Astrocyte (in vitro differentiated cells and primary cell): ENCODE measurements at places on chromosomes 16 and 17.

DNA sequence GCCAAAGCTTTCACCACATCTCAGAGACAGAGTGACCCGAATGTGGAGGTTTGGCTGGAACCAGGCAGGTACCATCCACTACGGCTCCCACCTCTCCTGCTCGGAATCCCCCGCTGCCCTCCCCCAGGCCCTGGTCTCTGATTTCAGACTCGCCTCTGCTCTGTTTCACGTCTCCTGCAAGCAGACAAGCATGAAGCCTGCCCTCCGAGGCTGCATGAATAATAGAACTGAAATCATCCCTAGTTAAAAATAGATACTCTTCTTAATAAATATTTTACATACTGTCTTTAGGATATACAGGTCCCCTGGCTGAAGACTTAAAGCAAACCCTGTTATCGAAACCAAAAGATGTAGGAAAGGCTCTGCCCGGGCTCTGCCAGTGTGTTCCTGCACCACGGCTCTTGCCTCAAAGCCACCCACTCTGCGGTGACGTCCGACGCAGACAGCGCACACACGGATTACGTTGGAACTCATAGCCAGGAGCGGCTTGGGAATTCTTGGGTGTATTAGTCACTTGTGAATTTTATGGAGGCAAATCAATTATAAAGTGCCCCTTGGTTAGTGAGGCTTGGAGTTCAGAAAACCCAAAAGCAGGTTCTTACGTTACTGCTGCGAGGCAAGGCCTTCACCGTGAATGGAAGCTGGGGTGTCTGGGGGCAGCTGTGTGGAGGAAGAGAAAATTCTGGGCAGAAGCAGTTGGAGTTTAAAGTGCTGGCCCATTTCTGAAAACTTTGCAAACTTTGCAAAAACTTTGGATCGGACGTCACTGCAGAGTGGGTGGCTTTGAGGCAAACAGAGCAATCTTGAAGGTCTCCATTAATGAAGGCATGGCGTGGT is 25.6 kb upstream of the NPTX1 start:
- H3K4me3 ChIP-seq = no peak overlapping the region
- H3K27me3 ChIP-seq = peaks cover 2% of the 10 kb centered on the region
- H3K27ac ChIP-seq = peak overlapping the region; percentile 28
- peak; percentile 92 for DNase-seq
- peaks cover 35% of the 10 kb centered on the region for H3K4me1 ChIP-seq

- peaks cover 4% of the 10 kb centered on the region for H3K27me3 ChIP-seq
- H3K36me3 ChIP-seq = no peaks in the 10 kb centered on the region
Measured at GRCh38 chr16:65745201-65745708, 621.2 kb upstream of the CDH5 start.

DNA sequence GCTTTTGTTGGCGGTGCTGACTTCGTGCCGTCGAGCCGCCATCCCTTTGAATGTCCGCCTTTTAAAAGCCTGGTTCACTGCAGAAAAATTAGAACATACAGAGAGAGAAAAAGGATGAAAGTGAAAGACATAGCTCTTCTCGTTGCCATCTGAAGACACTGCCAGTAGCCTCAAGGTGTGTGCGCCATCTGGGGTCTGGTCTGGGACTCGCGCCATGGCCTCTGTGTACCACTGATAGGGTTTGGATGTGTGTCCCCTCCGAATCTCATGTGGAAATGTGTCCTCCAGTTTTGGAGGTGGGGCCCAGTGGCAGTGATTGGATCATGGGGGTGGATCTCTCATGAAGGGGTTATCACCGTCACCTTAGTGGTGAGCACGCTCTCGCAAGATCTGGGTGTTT is 15.5 kb downstream of the GSE1 start:
- H3K27me3 ChIP-seq = no peaks in the 10 kb centered on the region
- H3K27ac ChIP-seq = no peak overlapping the region
- H3K36me3 ChIP-seq = no peaks in the 10 kb centered on the region
- H3K4me3 ChIP-seq = no peak overlapping the region

DNA sequence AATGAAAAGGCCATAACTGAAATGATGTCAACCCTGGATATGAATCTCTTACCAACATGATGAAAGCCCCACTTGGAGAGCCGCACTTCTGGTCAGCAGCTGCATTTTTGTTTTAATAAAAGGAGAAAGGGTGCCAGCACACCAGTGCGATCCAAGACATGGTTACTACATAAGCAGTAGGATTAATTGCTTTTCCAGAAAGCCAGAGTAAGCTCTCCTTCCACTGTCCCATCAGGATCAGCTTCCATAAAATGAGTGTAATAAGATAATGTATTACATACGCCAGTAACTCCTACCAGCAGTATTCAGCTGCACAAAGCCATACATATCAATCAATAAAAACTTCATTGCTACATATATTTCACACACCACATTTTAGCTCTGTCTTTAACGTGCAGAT is 26.3 kb upstream of the NACA2 start:
- H3K4me3 ChIP-seq = no peak overlapping the region
- H3K36me3 ChIP-seq = no peaks in the 10 kb centered on the region
- DNase-seq = no peak
- no peak overlapping the region for H3K27ac ChIP-seq
- no peaks in the 10 kb centered on the region for H3K27me3 ChIP-seq

DNA sequence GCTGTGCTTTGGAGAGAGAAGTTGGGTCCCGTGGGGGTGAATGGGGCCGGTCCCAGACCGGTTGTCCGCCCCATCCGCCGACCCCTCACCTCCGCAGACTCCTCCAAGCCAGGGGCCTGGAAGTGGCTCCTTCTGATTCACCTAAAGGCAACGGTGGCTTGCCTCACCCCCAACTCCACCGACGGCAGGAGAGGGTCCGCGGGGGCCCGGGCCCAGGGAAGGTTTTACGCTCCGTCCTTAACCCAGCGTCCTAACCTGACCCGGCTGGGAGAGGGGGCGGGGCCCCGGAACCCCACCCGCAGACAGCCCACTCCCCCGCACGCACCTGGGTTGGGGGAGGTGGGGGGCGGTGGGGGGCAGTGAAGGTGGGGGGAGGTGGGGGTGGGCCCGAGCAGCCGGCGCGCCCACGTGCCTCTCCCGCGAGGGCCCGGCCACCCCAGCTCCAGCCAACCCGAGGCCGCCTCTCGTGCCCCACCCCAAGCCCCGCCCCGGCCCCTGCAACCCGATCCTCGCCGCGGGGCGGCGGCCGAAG is 12.7 kb upstream of the CD300A start:
- peaks cover 4% of the 10 kb centered on the region for H3K4me1 ChIP-seq
- no peak for DNase-seq
- no peaks in the 10 kb centered on the region for H3K36me3 ChIP-seq
- peaks cover 9% of the 10 kb centered on the region for H3K27me3 ChIP-seq
- H3K27ac ChIP-seq = no peak overlapping the region

DNA sequence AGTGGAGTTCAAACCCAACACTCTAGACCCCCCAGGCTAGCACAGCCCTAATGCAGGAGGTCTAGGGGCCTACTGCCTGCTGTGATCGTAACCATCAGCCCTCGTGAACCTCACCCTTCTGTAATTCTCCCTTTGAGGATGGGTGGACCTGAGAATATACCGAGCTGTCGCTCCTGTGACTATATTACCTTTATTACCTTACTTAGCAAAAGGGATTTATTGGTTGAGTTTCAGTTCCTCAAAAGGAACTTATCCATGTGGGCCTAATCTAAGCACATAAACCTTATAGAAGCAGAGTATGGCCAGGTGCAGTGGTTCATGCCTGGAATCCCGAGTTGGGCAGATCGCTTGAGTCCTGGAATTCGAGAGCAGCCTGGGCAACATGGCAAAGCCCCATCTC is 19.2 kb upstream of the EMP2 start:
- DNase-seq = no peak
- H3K27me3 ChIP-seq = peaks cover 9% of the 10 kb centered on the region
- no peaks in the 10 kb centered on the region for H3K36me3 ChIP-seq
- H3K4me3 ChIP-seq = no peak overlapping the region
- no peak overlapping the region for H3K27ac ChIP-seq

DNA sequence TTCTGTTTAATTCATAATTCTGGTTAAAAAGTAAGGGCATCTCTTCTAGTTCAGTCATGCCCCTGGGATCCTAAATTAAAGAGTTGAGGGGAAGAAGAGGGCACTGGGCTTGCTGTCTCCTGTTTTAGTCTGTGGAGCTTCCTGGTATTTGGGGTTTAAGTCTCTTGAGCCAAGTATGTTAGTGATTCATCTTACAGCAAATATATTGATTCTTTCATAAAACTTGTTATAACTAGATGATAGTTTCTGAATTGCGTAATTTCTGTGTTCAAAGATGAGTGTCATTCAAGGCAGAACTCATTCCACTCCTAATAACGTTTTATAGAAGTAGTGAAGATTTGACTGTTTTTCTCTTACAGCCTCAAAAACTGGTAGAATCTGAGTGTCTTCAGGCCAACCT is 1.7 kb downstream of the TXNDC17 start:
- peaks cover 28% of the 10 kb centered on the region for H3K4me1 ChIP-seq
- no peak overlapping the region for H3K27ac ChIP-seq
- DNase-seq = no peak
- H3K4me3 ChIP-seq = no peak overlapping the region

GRCh38 chr17:21167303-21167702 is 40.5 kb downstream of the DHRS7B start:
- H3K4me3 ChIP-seq = no peak overlapping the region
- peak; percentile 6 for DNase-seq
- H3K36me3 ChIP-seq = no peaks in the 10 kb centered on the region
- H3K4me1 ChIP-seq = no peaks in the 10 kb centered on the region
- H3K27me3 ChIP-seq = no peaks in the 10 kb centered on the region

- DNase-seq = no peak
- H3K4me3 ChIP-seq = no peak overlapping the region
- H3K36me3 ChIP-seq = peaks cover 15% of the 10 kb centered on the region
- no peak overlapping the region for H3K27ac ChIP-seq
Measured at GRCh38 chr16:87845213-87845612, 24.1 kb downstream of the SLC7A5 start.

DNA sequence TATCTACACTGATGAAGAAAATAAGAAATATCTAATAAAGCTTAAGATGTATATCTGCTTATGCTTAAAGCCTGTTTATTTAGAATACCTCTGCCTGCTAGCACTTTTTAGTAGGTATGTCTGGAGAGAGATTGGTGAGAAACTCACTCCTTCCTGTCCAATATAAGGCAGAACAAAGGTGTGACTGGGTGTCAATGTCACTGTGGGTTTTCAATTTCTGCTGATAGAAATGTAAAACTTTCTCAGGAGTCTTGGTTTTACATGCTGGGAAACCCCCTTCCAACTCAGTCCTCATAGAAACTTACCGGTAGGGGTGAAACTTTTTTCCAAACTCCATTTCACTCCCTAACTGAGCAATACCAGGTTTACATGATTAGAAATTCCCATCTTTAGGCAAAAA is 17.8 kb upstream of the MPHOSPH6 start:
- no peak for DNase-seq
- H3K27me3 ChIP-seq = peaks cover 3% of the 10 kb centered on the region
- H3K27ac ChIP-seq = no peak overlapping the region

DNA sequence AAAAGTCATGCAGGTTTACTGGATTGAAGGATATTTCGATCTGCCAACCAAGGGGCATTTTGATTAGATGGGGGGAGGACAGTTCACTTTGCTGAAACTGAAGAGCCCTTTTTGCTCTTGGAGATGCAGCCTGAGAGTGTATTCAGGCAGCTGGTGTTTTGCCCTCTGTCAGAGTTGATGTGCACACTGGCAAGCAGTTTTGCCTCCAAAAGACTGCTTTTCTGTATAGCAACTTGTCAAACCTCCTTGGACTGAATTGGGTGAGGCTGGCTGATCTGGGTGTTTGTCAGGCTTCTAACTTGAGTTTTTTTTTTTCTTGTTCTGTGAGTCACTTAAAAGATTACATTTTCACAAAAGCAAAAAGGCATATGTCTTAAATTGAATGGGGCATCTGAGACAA is 22.6 kb upstream of the ANKFN1 start:
- no peak overlapping the region for H3K27ac ChIP-seq
- H3K36me3 ChIP-seq = no peaks in the 10 kb centered on the region
- no peaks in the 10 kb centered on the region for H3K4me1 ChIP-seq
- H3K27me3 ChIP-seq = peaks cover 3% of the 10 kb centered on the region
- no peak overlapping the region for H3K4me3 ChIP-seq

DNA sequence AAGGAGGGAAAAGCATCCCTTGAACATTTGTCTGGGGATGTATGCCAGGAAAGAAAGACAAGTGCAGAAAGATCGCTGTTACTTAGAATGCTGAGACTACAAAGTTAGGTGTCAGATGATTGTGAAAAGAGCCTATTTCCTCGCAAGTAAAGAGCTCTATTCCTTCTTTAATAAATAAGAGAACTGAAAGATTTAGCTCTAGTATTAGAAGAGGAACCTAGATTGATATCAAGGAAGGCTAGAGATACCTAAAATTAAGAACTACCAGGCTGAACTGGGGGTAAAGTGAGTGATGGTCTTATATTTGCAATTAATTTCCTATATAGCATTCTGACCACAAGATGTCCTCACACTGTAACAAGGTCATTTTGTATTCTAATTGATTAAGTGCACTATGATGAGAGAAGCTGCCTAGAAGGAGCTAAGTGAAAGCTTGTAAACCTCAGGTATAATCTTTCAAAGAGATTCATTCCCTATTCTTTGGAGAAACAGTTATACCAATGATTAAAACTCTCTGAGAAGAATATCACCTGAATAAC is 62.3 kb downstream of the SSH2 start:
- no peak overlapping the region for H3K27ac ChIP-seq
- no peak for DNase-seq
- H3K4me3 ChIP-seq = no peak overlapping the region
- H3K36me3 ChIP-seq = no peaks in the 10 kb centered on the region

DNA sequence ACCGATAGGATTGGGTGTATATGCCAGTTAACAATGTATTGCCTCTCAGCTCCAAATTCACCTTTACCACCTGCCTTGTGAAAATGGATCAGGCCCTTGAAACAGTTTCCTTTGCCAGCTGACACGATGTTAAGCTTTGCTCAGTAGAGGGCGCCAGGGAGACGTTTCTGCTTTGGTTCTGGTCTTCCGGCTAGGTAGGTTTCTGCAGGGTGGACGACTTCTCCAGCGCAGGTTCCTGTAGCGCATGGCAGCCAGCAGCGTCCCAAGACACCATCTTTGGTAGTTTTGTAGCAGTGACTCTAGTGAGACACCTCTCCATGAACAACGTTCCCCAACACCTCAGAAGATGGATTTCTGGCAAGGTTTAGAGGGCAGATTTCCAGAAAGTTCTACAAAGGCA is 24.0 kb downstream of the SYCE1L start:
- H3K27ac ChIP-seq = no peak overlapping the region
- no peaks in the 10 kb centered on the region for H3K36me3 ChIP-seq
- H3K4me1 ChIP-seq = no peaks in the 10 kb centered on the region
- H3K4me3 ChIP-seq = no peak overlapping the region
- no peak for DNase-seq

DNA sequence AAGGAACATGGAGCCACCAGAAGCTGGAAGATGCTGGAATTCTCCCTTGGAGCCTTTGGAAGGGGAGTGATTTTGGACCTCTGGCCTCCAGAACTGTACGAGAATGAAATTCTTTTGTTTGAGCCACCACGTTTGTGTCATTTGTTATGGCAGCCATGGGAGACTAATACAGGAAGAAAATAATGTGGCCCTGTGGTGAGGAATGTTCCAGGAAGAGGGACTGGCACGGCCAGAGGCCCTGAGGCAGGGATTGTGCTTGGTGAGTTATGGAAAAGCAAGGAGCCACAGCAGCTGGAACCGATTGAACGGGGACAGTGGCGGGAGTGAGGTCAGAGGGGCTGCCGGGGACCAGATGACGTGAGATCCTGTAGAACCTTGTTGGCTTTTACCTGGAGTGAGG is 51.4 kb downstream of the CFAP20 start:
- H3K4me1 ChIP-seq = no peaks in the 10 kb centered on the region
- H3K27me3 ChIP-seq = no peaks in the 10 kb centered on the region
- DNase-seq = no peak
